ENCODE measurements at places on chromosomes 11 and 22. TPM values are rescaled to one million over a fixed set of nuclear protein-coding genes. Genes with fewer than 3 reads are reported as not detected.

AP5B1 gene
- total RNA-seq, result 9.4 TPM

OR52E2 gene
- total RNA-seq, result not detected

APLNR gene
- 0.39 TPM for total RNA-seq

TMEM86A gene
- 2.3 TPM for total RNA-seq

P2RX6 gene
- total RNA-seq, result not detected

BAIAP2L2 gene
- 2.3 TPM for total RNA-seq

GLYATL2 gene
- not detected for total RNA-seq

SAC3D1 gene
- 21.9 TPM for total RNA-seq

ZNF215 gene
- 18.2 TPM for total RNA-seq

NAALAD2 gene
- 1.8 TPM for total RNA-seq

GLYAT gene
- total RNA-seq, result not detected

TMEM80 gene
- total RNA-seq, result 15.3 TPM

CASP1 gene
- total RNA-seq, result not detected

OR2AT4 gene
- not detected for total RNA-seq

MRGPRX2 gene
- total RNA-seq, result not detected

NELL1 gene
- 0.09 TPM for total RNA-seq

DNA sequence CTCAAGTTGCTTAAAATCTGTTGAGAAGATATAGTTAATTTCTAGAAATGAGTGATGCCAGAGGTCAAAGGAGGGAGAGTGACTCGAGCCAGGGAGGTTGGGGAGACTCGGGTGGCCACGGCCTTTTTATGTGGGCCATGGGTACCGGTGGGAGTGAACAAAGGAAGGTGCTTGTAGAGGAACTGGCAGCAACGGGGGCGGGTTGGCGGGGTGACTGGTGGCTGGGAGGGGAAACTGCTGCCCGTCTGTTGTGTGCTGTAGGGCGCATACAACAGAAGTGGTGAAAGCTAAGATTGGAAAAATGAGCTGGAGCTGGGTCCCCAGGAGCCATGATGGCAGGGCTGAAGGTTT lies 5.4 kb downstream of the DAGLA start:
- no peak for DNase-seq

DNA sequence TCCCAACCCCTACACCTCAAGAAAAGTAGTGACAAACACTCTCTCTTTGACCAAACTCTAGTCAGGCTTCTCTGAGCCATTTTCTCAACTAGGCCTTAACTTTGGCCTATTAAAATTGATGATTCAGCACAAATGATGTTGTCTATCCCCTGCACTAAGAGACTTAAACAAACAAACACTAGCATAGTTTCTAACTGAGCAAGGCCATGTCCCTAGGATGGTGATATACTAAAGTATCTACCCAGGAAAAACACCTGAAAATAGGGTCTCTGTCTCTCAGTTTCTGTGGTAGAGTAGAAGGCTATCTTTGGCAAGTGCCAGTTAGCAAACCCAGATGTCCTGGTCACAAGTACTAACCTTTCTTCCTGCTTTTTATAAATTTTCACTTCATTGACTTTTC lies 219.7 kb upstream of the ANO3 start:
- no peak for DNase-seq

DNA sequence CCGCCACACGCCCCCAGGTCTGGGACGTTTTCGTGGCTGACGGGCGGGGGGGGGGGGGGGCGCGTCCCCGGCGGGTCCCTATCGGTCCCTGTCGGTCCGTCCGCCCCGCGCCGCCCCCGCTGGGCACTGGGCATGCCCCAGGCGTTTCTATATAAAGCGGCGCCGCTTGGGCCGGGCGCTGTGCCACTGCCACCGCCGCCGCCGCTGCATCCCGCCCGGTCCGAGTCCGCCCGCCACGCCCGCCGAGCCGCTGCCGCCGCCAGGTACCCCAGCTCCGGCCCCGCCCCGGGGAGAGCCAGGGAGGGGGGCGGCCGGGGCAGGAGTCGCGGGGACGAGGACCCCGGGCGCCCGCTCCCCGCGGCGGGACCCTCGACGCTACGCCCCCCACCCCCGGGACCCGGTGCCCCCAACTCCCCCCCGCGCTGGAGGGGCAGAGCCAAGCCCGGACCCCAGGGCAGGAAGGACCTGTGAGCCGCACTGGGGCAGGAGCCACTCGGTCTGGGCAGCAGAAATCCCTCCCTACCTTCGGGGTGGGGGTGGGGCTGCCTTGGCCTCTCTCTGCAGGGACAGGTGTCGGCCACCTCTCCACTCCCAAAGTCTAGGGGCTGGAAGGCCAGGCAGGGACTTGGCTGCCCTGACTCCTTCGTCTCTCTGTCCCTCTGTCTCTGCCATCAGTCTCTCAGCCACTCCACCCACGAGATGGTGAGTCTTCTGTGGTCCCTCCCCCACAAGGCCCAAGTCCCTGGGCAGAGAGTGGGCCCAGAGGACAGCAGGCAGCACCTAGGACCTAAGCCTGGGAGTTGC lies at the start of gene CARNS1:
Gene CARNS1 (plus strand): TSS at position 178 of the 804 bp plus-strand sequence. CDS start 522 bp downstream, at position 700.
- peak; percentile 76 for DNase-seq

DNA sequence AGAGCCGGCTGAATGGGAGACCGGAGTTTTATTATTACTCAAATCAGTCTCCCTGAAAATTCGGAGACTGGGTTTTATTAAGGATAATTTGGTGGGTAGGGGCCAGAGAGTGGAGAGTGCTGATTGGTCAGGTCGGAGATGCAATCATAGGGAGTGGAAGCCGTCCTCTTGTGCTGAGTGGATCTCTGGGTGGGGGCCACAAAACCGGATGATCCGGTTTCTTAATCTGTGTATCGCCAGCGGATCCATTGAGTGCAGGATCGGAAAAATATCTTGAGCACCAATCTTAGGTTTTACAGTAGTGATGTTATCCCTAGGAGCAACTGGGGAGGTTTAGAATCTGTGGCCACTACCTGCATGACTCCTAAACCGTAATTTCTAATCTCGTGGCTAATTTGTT lies 886 bp upstream of the NIPSNAP1 start:
- DNase-seq, result no peak

DNA sequence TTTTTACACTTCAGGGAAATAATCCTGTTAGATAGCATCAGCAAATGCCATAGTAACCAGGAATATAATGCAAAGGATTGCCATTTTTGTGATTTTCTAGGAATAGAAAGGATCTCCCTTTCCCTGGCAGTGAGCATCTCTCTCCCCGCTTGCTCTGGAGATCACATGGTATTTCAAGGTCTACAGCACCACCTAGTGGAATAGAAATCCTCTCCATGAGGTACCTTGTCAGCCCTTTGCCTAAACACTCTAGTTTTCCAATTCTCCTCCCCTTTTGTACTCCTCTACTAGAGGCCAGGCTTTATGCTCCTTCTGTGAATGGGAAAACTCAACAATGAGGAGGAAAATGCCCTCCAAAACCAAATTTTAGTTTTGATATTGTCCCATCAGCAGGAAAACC lies 78.4 kb downstream of the XRRA1 start:
- DNase-seq, result no peak

GRCh38 chr11:9601037-9601875 lies 27.8 kb downstream of the WEE1 start:
- peak; percentile 69 for DNase-seq

GRCh38 chr11:106208760-106209159 lies 131.3 kb downstream of the AASDHPPT start:
- DNase-seq, result no peak

GRCh38 chr11:17985517-17985916 lies 27.3 kb downstream of the SERGEF start:
- DNase-seq, result no peak

- DNase-seq, result no peak
Observed at GRCh38 chr22:20055654-20056053, 24.4 kb upstream of the DGCR8 start.

DNA sequence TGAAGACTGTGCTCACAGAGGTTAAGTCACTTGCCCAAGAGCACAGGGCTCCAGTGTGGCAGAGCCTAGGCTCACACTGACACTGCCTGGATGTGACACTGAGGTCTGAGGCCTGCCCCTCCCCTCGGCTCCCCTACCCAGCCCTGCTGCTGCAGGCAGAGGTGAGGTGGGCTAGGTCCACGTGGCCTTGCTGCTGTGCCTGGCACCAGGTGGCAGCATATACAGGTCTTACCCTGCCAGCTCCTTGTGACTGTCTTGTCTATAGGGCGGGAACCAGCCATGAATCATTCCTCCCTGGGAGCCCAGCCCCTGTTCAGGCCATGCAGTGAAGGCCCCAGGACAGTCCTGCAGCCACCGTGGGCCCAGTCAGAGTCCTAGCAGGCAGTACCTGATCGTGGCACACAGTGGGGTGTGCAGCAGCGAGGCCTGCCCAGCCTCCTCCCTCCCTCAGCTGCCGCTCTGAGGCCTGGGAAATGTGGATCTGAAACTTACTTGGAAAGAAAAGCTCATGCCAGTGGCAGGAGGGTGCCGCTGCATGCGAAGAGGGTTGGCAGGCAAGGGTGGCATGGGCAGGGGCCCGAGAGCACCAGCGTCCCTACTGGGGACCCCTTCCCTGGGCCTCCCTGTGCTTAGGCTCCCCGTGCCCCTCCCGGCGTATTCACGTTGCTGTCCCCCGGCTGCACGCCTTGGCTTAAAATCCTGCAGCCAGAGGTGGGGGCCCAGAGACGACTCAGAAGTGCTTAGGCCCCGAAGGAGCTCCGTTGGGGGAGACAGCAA lies 1.2 kb upstream of the CERK start:
- peak; percentile 64 for DNase-seq

DNA sequence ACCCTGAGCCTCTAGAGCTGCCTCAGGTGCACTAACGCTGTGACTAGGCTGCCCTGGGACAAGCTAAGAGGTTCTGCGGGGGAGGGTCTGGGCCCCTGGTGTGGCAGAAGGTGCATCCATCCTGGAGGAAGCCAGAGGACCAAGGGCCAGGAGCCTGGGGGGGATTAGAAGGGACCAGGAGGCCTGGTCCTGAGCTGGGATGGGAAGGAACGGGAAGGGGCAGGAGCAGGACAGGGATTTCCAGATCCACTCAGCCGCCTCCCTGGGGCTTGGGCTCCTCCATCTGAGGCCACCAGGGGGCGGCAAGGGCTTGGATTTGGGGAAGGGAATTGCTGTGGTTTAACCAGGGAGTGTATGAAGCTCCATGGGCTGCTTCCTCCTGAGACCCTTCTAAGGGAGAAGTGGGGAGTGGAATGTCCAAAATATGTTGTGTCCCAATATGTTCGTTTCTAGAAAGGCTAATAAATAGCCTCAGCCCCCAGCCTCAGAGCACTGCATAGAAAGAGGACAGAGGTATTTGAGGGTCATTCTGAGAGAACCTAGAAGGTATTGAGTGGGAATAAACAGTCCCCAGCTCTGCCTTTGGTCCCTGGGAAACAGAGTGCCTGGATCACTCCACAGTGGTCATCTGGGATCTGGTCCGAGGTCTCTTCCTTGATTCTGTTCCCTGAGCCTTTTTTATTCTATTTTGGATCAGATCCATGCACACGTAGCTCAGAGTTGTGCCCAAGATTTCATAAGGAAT lies 17.4 kb upstream of the PRAME start:
- DNase-seq, result peak; percentile 79

DNA sequence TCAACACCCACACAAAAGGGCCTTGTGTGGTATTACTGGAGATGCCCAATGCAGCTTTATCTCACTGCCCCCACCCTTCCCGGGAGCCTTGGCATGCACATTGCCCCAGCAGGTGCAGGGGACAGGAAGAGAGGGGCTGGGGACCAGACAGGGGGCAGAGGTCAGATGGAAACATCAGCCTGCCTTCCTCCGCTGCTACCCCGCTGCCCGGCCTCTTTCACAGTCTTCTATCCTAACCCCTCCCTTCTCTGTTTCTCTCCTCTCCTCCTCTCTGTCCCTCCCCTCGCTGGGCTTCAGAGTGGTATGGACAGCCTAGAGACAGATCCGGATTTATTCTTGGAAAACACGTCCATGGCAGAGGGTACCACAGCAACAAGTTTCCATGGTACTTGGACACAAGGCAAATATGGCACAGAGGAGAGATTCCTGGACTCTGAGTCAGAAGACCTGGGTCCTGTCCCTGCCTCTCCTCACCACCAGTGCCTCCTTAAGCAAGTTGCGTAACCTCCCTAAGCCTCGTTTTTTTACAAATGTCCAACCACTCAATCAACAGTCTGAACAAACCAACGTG lies 8.3 kb upstream of the IGSF9B start:
- DNase-seq, result no peak

DNA sequence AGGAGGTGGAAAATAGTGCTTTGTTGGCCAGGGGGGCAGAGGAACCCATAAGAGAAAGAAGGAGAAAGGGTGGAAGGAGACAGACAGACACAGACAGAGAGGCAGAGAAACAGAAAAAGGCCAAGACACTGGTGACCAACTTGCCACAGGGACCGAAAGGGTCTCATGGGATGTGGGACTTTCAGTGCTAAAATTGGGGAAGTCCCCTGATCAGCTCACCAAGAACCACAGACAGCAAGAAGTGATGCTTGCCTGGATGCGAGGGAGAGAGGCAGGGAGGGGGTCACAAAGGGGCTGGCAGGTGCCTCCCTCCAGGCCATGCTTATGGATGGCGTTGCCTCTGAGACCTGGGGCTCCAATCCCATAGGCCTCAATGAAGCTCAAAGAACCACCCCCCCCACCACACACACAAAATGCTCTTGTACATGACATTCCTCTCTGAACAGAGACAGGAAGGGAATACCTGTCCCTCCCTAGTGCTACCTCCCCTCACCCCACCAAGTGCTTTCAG lies 413.4 kb downstream of the MN1 start:
- DNase-seq, result no peak

GRCh38 chr11:29051935-29052334 lies 943.7 kb downstream of the METTL15 start:
- DNase-seq, result no peak

DNA sequence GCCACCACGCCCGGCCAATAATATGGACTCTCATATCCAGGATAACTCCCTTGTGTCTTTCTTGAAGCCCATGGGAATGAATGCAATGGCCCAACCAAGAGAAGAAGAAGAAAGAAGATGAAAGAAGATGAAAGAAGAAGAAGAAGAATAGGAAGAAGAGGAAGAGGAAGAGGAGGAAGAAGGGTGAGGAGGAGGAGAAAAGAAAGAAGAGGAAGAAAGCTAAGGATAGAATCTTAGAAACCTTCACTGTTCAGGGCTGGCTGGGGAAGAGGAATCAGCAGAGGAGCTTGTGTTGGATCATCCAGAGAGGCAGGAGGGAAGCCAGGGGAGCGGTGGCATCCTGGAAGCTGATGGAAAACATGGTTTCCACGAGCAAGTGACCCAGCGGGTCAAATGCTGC lies 28.9 kb downstream of the MCHR1 start:
- DNase-seq, result no peak

DNA sequence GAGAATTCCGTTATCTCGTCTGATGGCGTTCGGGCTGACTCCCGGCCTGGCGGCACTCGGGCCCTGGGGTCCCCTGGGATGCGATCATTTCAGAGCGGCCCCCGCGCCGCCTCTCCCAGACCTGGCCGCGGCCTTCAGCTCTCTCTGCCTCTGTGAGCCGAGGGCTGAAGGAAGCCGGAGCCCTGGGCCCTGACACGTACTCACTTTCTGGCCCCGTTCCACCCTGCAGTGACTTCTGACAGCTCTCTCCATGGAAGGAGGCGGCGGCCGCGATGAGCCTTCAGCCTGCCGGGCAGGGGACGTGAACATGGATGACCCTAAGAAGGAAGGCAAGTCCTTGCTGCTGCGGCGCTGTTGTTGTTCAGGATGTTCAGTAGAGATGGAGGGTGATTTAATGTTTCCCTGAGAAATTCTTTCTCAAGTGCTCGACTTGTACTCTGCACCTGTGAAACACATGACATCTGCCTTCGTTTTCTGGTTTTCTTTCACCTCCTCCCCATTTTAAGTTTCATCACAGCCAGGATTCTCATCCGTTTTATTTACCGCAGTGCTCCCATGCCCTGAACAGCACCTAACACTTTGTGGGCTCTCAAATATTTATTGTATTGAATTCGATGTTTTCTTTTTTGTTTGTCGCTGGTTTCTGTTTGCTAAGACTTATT lies 612 bp downstream of the GTSE1 start:
- no peak for DNase-seq

Data from H9 (cell line).